ENCODE measurements at places on chromosomes 4 and X.

DNA sequence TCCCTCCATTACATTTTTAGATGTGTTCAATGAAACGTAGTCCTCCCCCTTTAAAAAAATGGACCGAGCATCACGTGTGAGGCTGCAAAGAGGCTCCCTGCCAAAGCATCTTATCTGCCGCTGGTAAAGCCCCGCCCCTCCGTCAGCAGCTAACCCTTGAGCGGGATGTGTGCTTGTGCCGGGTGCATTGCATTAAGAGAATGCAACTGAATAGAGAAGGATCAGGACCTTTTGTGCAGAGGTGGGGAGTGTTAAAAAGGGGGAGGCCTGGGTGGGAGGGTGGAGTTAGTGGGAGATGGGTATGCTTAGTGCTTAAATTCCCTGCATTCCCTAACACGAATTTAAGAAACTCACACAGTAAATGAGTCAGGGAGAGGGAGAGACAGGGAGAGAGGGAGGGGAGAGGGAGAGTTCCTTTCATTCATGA, 66.0 kb downstream of the TBL1X start:
- H3K4me3 ChIP-seq: peak overlapping the region; percentile 67
- peak overlapping the region; percentile 48 for H3K27ac ChIP-seq
- H3K36me3 ChIP-seq: no peaks in the 10 kb centered on the region
- peak; percentile 91 for DNase-seq
- peaks cover 25% of the 10 kb centered on the region for H3K4me1 ChIP-seq
- no peaks in the 10 kb centered on the region for H3K27me3 ChIP-seq

- H3K36me3 ChIP-seq: no peaks in the 10 kb centered on the region
- no peak overlapping the region for H3K4me3 ChIP-seq
- H3K4me1 ChIP-seq: no peaks in the 10 kb centered on the region
- DNase-seq: no peak
- no peaks in the 10 kb centered on the region for H3K27me3 ChIP-seq
- H3K27ac ChIP-seq: no peak overlapping the region
These were observed 53.4 kb downstream of the CASP6 start for GRCh38 chr4:109649872-109650271.

DNA sequence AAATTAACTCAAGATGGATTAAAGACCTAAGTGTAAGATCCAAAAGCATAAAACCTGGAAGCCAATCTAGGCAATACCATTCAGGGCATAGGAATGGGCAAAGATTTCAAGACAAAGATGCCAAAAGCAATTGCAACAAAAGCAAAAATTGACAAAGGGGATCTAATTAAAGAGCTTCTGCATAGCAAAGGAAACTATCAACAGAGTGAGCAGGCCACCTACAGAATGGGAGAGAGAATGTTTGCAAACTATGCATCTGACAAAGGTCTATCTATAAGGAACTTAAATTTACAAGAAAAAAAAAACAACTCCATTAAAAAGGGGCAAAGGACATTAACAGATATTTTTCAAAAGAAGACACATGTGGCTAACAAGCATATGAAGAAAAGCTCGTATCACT, 171.9 kb downstream of the RAB28 start:
- H3K4me1 ChIP-seq: no peaks in the 10 kb centered on the region
- H3K36me3 ChIP-seq: no peaks in the 10 kb centered on the region
- DNase-seq: no peak
- H3K4me3 ChIP-seq: no peak overlapping the region

GRCh38 chr4:94714365-94715160, 43.2 kb upstream of the BMPR1B start:
- H3K27ac ChIP-seq: peak overlapping the region; percentile 90
- no peaks in the 10 kb centered on the region for H3K27me3 ChIP-seq
- peaks cover 16% of the 10 kb centered on the region for H3K4me1 ChIP-seq
- H3K4me3 ChIP-seq: peak overlapping the region; percentile 58
- no peaks in the 10 kb centered on the region for H3K36me3 ChIP-seq

DNA sequence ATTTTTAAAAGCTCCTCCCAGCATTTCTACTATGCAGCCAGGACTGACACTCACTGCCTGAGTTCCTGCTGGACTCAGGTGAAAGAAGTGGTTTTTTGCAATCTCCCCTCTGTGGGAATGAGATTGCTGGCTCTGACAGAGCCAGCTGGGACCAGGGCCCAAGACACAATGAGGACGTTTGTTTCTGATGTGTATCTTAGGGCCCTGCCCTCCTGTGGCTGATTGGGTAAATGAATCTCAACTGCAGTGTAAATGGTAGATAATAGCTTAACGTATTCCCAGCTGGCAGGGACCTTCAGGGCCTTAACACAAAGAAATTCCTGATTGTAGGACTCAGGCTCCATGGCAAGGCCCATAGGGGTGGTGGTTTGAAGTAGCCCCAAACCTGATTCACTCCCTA, 85.8 kb upstream of the PRPS1 start:
- no peaks in the 10 kb centered on the region for H3K4me1 ChIP-seq
- no peak overlapping the region for H3K4me3 ChIP-seq
- no peaks in the 10 kb centered on the region for H3K27me3 ChIP-seq
- H3K27ac ChIP-seq: no peak overlapping the region
- H3K36me3 ChIP-seq: no peaks in the 10 kb centered on the region

GRCh38 chr4:1550122-1551070, 133.7 kb downstream of the FAM53A start:
- DNase-seq: no peak
- no peaks in the 10 kb centered on the region for H3K27me3 ChIP-seq
- H3K27ac ChIP-seq: no peak overlapping the region
- no peaks in the 10 kb centered on the region for H3K36me3 ChIP-seq
- H3K4me1 ChIP-seq: no peaks in the 10 kb centered on the region

GRCh38 chr4:36551697-36552214, 270.3 kb downstream of the DTHD1 start:
- DNase-seq: no peak
- no peak overlapping the region for H3K4me3 ChIP-seq
- H3K27ac ChIP-seq: no peak overlapping the region
- H3K4me1 ChIP-seq: no peaks in the 10 kb centered on the region
- no peaks in the 10 kb centered on the region for H3K36me3 ChIP-seq

GRCh38 chrX:11890836-11891514, 132.9 kb downstream of the MSL3 start:
- no peaks in the 10 kb centered on the region for H3K27me3 ChIP-seq
- H3K27ac ChIP-seq: no peak overlapping the region
- no peaks in the 10 kb centered on the region for H3K36me3 ChIP-seq
- H3K4me1 ChIP-seq: no peaks in the 10 kb centered on the region

- H3K27me3 ChIP-seq: peaks cover 89% of the 10 kb centered on the region
- no peaks in the 10 kb centered on the region for H3K4me1 ChIP-seq
- DNase-seq: no peak
- H3K27ac ChIP-seq: no peak overlapping the region
These were observed 17.8 kb downstream of the NKX6-1 start for GRCh38 chr4:84481077-84481859.

DNA sequence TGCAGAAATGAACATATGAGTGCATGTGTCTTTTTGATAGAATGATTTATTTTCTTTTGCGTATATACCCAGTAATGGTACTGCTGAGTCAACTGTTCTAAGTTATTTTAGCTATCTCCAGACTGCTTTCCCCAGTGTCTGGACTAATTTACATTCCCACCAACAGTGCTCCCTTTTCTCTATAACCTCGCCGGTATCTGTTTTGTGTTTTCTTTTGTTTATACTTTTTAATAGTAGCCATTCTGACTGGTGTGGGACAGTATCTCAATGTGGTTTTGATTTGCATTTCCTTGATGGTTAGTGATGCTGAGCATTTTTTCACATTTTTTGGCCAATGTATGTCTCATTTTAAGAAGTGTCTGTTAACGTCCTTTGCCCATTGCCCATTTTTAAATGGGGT, 218.6 kb upstream of the KCNIP4 start:
- no peak overlapping the region for H3K4me3 ChIP-seq
- DNase-seq: no peak
- H3K4me1 ChIP-seq: peaks cover 6% of the 10 kb centered on the region
- H3K27me3 ChIP-seq: no peaks in the 10 kb centered on the region
- H3K27ac ChIP-seq: no peak overlapping the region

DNA sequence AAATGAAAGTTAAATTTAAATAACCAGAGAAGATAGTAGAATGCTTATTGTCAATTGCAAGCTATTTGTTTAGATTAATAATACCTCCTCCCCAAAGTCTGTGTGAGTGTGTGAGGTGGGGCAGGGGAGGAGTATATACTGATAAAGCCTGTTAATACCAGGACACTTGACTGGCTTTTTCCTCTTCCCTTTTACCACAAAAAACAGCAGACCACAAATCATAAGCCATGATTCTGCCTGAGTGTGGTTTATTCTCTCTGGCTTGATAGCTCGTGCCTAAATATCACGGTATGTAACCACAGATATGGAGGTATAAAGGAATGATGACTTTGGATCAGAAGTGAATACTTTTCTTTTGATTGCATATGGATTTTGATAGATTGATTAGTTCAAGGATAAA, 21.9 kb upstream of the SCRG1 start:
- H3K27me3 ChIP-seq: no peaks in the 10 kb centered on the region
- H3K36me3 ChIP-seq: no peaks in the 10 kb centered on the region
- no peak overlapping the region for H3K4me3 ChIP-seq
- DNase-seq: no peak
- no peak overlapping the region for H3K27ac ChIP-seq
- H3K4me1 ChIP-seq: peaks cover 17% of the 10 kb centered on the region

- no peak overlapping the region for H3K4me3 ChIP-seq
- no peak overlapping the region for H3K27ac ChIP-seq
- H3K27me3 ChIP-seq: no peaks in the 10 kb centered on the region
- DNase-seq: peak; percentile 69
These were observed 10.7 kb upstream of the FBXL5 start for GRCh38 chr4:15665753-15666365.

DNA sequence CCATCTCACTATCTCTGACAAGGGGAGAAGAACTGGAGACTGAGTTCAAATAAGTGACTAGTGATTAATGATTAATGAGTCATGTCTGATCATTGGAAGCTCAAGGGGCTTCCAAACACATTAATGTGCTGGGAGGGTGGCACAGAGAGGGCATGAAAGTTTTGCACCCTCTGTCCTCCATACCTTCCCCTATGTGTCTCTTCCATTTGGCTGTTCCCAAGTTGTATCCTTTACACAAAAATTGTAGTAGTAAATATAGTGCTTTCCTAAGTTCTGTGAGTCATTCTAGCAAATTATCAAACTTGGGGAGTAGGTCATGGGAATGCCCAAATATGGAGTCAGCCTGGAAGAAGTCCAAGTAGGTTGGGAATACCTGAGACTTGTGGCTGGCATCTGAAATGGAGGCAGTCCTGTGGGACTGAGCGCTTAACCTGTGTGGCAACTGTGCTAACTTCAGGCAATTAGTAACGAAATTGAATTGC, 4.1 kb upstream of the FAM200B start:
- peak; percentile 48 for DNase-seq
- no peak overlapping the region for H3K4me3 ChIP-seq
- no peaks in the 10 kb centered on the region for H3K36me3 ChIP-seq
- H3K4me1 ChIP-seq: peaks cover 27% of the 10 kb centered on the region
- no peaks in the 10 kb centered on the region for H3K27me3 ChIP-seq

GRCh38 chr4:25301471-25301870, 11.1 kb upstream of the ZCCHC4 start:
- no peaks in the 10 kb centered on the region for H3K27me3 ChIP-seq
- no peaks in the 10 kb centered on the region for H3K4me1 ChIP-seq
- no peak overlapping the region for H3K27ac ChIP-seq
- H3K4me3 ChIP-seq: no peak overlapping the region
- no peak for DNase-seq
- H3K36me3 ChIP-seq: no peaks in the 10 kb centered on the region

DNA sequence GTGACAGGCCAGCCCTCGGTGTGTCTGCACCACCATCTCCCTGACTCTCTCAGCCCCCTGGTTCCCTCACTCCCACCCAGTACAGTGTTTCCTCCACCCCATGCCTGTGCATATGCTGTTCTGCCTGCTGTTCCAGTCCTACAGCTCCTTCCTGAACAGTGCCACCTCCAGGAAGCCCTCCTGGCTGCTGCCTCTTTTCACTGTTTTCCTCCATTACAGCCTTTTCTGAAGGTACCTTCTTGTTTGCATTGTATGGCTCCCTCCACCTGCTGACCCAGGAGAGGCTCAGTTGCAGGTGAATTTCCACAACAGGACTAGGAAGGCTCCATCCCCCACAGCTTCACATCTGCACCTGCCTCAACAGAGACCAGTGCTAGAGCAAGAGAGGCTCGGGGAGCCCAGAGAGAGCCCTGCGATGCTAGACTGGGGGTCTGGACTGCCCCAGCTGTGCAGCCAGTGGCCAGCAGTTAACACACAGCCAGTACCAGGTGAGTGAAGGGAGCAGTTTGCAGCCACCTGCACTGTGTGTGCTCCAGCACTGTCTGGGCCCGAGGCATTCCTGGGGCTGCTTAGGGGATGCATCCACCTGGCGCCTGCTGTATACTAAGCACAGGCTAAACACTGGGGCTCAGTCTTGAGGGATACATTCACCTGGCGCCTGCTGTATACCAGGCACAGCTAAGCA, 92.0 kb downstream of the ADRA2C start:
- H3K27me3 ChIP-seq: peaks cover 47% of the 10 kb centered on the region
- H3K4me1 ChIP-seq: no peaks in the 10 kb centered on the region
- no peak overlapping the region for H3K27ac ChIP-seq
- no peak overlapping the region for H3K4me3 ChIP-seq
